ENCODE measurements at places on chromosomes 3 and 15. TPM values are rescaled to one million over a fixed set of nuclear protein-coding genes. Genes with fewer than 3 reads are reported as not detected.

GRCh38 chr15:79185199-79185598, 94.6 kb upstream of the RASGRF1 start:
- no peak for ATAC-seq

DNA sequence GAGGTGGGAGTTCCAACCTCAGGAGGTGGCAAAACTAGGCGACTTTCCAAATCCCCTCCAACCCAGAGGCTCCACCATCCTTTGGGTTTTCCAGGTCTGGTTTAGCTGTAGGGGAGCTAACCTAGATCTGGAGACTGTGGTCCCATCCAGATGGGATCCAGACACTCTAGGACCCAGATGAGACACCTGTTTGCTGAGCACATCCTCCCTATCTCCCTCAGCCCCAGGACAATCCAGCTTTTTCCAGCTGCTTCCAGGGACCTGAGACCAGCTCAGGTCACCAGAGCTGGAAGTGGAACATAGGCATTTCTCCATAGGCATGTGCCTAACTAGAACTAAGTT, 18.2 kb downstream of the CRTAP start:
- ATAC-seq, result no peak

GRCh38 chr3:51974277-51974962, 444 bp upstream of the ABHD14A start:
- ATAC-seq, result peak; percentile 14

GRCh38 chr3:128546646-128547045, 53.6 kb upstream of the GATA2 start:
- ATAC-seq, result no peak

DNA sequence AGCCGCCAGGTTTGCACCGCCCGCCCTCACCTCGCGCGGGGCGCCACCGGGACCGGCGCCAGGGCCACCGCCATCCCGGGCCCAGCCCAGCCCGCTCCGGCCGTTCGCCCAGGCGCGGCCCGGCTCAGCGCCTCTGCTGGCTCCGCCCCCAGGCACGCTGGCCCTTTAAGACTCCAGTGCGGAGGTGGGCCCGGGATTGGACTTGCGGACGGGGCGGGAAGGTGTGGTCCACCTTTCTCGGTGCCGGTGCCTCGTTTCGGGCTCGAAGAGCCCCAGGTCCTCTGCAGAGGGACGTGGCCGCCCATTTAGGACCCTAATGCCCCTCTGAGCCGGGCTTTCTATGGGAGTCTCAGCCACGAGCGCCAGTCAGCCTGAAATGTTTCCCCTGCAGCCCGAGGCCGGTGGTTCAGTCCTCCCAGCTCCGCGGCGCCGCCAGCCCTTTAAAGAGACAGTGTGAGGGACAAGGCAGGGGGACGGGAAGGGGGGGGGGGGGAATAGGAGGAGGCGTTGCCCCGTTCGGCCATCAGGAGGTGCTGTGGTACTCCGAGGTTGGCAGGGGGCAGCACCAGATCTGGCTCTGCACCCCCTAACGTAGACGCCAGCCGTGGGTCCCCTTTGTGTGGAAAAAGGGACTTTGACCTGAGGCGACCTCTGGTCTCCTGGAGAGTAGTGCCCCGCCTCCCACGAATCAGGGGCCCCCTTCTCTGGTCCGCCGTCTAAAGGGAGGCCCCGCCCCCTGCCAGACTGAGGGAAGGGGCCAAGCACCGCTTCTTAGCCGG, 1.0 kb downstream of the HYAL2 start:
- peak; percentile 90 for ATAC-seq

DNA sequence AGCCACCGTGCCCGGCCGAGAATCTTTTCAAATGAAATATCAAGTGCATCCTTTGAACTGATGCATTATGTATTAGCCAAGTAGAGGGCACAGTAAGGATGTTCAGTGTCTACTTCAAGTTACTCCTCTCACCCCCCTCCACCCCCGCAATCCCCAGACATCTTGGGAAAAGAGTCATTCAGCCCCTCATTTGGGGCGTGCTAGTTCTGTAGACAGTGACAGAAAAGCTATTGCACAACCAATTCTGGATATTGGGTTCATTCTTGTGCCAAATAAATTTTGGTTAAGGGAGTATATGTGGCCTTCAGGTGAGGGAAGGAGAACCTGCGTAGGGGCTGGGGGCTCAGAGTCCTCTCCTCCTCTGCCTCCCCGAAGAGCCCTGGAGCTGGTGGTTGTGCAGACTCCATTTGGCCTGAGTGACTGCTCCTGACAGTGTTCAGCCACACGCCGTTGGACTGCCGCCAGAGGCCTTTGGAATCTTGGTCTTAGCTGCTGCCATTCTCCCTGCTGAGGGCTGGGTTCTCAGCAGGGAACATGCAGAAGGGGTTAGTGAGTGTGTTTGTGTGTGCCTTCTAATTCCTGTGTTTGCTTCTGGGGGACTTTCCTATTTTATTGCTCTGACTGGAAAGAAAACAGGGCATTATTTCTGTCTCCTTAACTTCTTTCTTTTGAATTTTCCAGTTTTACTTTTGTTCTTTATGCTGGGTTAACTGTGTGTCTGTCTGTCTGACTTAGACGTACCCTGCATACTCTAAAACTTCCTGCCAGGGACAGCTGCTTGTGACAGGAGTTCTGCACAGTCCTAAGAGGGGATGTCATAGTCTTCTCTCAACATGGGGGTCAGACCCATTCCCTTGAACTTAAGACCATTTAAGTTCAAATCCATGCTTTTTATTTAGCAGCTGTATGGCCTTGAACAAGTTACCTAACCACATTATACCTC, 21.0 kb downstream of the RARB start:
- peak; percentile 86 for ATAC-seq

GRCh38 chr3:55000546-55000945, 72.7 kb upstream of the LRTM1 start:
- ATAC-seq, result no peak

DNA sequence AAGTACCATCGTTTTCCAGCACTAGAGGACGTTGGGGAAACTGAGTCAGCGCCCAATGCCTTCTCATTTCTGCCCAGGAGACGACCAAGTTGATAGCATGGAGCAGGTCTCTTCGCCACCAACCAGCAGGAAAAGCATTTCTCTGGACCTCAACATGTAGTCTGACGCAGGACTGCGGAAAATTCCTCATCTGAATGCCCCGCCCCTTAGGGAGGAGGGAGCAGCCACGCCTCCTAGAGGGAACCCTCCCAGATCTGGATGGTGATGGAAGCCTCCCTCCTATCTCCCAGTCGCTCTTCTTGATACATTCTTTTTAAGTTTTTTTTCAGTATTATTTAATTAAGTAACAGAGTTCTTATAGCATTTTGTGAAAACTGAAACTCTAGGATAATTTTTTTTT, 17.4 kb upstream of the MINDY4B start:
- ATAC-seq, result no peak

DNA sequence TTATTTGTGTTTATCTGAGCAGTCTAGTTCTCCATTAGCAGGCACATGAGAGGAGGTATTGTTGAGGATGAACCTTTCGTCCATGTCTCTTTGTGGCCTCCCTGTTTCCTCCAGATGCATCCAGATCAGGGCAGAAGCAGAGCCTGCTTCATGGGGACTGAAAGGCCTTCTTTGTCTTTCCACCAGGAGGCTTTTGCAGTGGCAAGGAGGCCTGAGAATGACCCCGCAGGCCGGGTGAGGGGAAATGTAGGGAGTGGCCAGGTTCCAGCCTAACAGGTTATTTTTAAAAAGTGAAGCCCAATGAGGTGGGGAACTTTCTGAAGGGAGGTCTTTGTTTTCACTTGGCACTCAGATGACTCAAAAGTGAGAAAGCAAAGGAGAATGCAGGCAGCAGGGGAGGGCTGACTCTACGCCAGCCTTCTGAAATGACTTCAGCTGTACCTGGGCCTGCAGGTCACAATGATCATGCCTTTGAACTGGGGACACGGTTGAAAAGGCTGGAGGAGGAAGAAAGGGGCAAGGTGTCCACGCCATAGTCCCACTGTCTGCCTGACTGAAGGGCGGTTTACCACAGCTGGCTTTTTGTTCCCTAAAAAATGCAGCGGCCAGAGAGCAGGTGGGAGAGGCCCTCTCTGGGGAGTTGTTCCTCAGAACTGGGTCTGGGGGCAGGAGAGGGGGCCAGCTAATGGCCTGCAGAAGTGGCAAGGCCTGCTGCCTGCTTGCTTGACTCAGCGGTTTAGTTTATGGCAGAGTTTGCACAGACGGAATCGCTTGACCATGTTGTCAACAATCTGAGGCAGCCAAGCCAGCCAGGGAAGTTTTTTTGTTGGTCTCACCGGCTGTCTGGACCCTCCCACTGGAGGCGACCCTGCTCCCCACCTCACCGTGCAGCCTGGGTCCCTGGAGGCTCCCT, 28.7 kb downstream of the CMTM7 start:
- no peak for ATAC-seq

DNA sequence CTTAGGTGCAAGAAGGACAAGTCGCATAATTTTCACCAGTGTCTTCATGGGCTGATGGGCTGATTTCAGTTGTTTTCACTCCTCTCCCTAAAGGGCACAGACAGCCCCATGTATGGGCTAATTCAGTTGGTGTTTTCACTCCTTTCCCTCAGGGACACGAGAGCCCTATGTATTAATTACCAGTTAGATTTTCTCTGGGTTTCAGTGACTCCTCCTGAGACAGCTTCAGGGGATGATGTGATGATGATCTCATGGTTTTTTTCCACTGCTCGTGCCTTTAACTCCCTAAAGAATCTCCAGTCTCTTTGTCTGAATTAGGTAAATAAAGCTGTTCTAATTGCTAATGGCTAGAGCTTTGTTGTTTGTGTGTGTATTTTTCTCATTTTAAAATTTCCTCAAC, 9.9 kb downstream of the RAMAC start:
- no peak for ATAC-seq

- ATAC-seq, result no peak
Observed at GRCh38 chr3:155154255-155154654, 74.1 kb downstream of the MME start.

DNA sequence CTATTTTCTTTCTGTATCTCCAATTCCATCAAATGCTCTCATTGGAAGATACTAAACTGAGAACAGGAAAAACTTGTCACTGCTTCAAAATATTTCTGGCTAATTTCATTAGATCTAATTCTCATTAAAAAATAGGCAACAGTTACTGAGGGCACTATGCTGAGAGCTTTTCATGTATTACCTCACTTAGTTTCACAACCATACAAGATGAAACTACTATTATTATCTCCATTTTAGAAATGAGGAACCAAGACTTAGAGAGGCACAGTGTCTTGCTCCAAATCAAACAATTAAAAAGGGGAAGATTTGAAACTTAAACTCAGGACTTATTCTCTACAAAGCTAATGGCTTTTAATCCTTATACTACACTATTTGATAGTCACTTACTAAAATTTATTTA, 7.2 kb upstream of the OTOL1 start:
- ATAC-seq, result no peak

DNA sequence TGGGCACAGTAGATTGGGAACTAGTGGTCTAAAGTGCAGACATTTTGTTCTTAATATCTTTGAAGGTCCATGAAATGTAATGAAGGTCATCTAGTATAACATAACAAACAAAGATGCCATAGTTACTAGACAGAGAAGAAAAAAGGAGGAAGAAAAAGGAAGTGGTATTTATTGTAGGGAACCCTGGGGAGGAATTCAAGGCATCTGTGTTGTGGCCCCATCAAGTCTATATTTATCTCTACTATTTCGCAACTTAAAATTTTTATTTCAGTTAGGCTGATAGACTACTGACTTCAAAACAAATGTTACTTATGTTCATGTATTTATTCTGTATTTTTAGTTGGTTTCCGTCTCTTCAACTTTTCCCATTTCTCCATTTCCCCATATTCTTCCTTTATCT, 48.9 kb upstream of the ZDHHC23 start:
- ATAC-seq, result no peak

DNA sequence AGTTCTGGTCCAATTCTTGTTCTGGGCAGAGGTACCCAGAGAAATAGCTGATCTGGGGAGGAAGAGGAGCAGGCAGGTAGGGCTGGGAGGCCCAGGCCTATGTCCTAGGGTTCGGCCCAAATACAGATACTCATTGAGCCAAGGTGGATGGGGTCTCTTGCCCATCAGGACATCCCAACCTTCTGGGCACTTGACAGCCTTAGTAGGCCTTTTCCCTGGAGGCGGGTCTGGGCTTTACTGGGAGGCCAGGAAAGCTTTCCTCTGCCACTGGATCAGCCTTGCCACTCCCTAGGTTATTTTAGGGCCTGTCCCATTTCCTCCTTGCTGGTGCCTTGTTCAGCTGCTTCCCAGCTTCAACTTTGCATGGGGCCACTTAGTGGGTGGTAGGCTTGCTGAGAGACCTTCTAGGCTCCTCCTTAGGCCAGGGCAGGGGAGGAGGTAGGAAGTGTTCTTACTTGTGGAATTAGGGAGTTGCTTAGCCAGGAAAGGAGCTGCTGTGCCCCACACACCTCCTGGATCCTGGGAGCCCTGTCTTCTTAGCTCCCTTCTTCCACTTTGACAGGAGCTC, 9.7 kb downstream of the TEX264 start:
- ATAC-seq, result no peak

DNA sequence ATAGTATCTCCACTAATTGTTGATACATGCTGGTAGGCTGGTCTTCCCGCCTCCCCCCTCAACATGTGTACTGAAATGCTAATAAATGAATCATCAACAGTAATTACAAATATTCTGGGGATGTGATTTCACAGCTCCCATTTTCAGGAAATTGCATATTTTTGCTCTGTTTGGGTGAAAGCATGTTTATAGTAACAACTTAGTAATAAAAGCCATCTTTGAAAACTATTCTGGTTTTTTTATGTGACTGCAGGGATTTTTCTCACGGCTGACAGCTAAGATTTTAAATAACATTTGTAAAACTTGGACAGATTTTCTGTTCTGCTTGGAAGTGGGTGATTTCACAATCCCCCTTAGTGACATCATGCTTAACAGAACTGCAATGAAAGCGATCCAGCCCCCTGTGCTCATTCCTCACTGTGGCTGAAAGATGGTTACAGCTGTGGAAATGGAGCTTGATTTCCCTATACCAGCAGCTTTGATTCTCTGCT, 25.6 kb upstream of the FAM174B start:
- peak; percentile 85 for ATAC-seq

Gene NANOGP8
- total RNA-seq, result not detected

Gene THSD4
- total RNA-seq, result 28.5 TPM

Gene NOX5
- 0.54 TPM for total RNA-seq

Gene CHRD
- total RNA-seq, result 8.2 TPM

Gene NGRN
- 127 TPM for total RNA-seq

Gene GPR149
- total RNA-seq, result not detected

Gene ALDH1L1
- 19.6 TPM for total RNA-seq
